Left lung (tissue), 14 donors: ENCODE measurements at places on chromosomes 5 and 9. TPM values are rescaled to one million over a fixed set of nuclear protein-coding genes. Genes with fewer than 3 reads are reported as not detected.
A peak's percentile ranks its signal among the peaks of the same experiment; 100 is the strongest.

Gene BAAT
- 1.0 TPM for total RNA-seq

Gene ESM1
- 5.4 TPM for total RNA-seq

Gene SGCD
- 15.5 TPM for total RNA-seq

Gene PCA3
- total RNA-seq, result 0.16 TPM

Gene IFNA2
- total RNA-seq, result not detected

Gene STRBP
- 16.5 TPM for total RNA-seq

Gene TTLL11
- 5.4 TPM for total RNA-seq

Gene DDX4
- total RNA-seq, result not detected

Gene ATOX1
- total RNA-seq, result 72.1 TPM

Gene GFM2
- 23.4 TPM for total RNA-seq

GRCh38 chr5:89168766-89169165 is 285.8 kb upstream of the MEF2C start:
- no peak overlapping the region for H3K27ac ChIP-seq
- no peak for DNase-seq
- H3K4me1 ChIP-seq, result no peaks in the 10 kb centered on the region
- no peaks in the 10 kb centered on the region for H3K36me3 ChIP-seq

- no peaks in the 10 kb centered on the region for H3K27me3 ChIP-seq
- H3K36me3 ChIP-seq, result no peaks in the 10 kb centered on the region
- no peak overlapping the region for H3K27ac ChIP-seq
- no peaks in the 10 kb centered on the region for H3K4me1 ChIP-seq
- DNase-seq, result no peak
These were observed 436.1 kb downstream of the SPATA31D1 start for GRCh38 chr9:82424599-82425120.

- DNase-seq, result no peak
- no peaks in the 10 kb centered on the region for H3K4me1 ChIP-seq
- H3K4me3 ChIP-seq, result no peak overlapping the region
- H3K36me3 ChIP-seq, result no peaks in the 10 kb centered on the region
- no peak overlapping the region for H3K27ac ChIP-seq
These were observed 547.5 kb downstream of the ELAVL2 start for GRCh38 chr9:23278561-23278960.

DNA sequence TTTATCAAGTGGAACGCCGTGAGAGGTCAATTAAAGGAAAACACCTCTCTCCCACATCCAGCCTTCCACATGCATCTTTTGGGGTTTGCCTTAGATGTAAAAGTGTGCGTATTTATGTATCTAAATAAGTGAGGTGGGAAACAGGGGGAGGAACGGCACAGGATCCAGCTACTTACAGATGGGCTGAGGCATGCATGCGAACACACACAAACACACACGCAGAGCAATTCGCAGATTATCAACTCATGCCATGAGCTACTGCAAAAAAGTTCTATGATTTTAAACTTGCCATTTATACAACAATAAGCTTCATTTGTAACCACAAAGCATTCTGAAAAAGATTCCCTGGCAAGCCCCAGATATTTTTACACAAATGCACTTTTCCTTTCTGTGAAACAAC is 242.1 kb downstream of the BNC2 start:
- no peaks in the 10 kb centered on the region for H3K27me3 ChIP-seq
- no peaks in the 10 kb centered on the region for H3K4me1 ChIP-seq
- no peak overlapping the region for H3K4me3 ChIP-seq
- no peaks in the 10 kb centered on the region for H3K36me3 ChIP-seq
- DNase-seq, result no peak
- H3K27ac ChIP-seq, result peak overlapping the region; percentile 27

- no peaks in the 10 kb centered on the region for H3K36me3 ChIP-seq
- no peak within 1 kb of the TSS for H3K27ac ChIP-seq
- no peak within 1 kb of the TSS for H3K4me3 ChIP-seq
- no peak for DNase-seq
- peaks cover 15% of the 10 kb centered on the region for H3K27me3 ChIP-seq
These were observed at the start of gene MAMDC4 for GRCh38 chr9:136851941-136852663. MAMDC4 (plus strand) TSS chr9:136852346; CDS start chr9:136852417, 71 bp downstream.

- H3K27ac ChIP-seq, result peak overlapping the region; percentile 38
- DNase-seq, result peak; percentile 59
- peaks cover 5% of the 10 kb centered on the region for H3K27me3 ChIP-seq
These were observed 13.3 kb downstream of the MYOZ3 start for GRCh38 chr5:150674341-150674821.

DNA sequence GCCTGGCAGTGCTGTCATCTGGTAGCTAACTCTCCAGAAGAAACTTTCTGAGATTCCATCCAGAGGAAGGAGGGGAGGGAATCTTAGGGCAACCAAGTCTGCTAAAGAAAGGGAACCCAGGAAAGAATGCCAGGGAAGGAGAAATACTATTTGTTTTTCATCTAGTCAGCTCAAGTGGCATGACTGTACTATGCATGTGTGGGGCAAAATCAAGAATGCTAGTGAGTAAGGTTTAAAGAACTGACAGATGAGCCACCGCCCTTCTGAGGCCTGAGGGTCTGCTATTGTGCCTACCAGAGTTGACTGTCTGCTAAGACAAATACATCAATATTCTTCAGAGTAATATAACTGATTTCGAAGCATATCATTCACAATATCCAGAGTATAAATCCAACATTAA is 204.2 kb downstream of the SLC12A2 start:
- no peak overlapping the region for H3K27ac ChIP-seq
- no peaks in the 10 kb centered on the region for H3K4me1 ChIP-seq
- DNase-seq, result no peak

DNA sequence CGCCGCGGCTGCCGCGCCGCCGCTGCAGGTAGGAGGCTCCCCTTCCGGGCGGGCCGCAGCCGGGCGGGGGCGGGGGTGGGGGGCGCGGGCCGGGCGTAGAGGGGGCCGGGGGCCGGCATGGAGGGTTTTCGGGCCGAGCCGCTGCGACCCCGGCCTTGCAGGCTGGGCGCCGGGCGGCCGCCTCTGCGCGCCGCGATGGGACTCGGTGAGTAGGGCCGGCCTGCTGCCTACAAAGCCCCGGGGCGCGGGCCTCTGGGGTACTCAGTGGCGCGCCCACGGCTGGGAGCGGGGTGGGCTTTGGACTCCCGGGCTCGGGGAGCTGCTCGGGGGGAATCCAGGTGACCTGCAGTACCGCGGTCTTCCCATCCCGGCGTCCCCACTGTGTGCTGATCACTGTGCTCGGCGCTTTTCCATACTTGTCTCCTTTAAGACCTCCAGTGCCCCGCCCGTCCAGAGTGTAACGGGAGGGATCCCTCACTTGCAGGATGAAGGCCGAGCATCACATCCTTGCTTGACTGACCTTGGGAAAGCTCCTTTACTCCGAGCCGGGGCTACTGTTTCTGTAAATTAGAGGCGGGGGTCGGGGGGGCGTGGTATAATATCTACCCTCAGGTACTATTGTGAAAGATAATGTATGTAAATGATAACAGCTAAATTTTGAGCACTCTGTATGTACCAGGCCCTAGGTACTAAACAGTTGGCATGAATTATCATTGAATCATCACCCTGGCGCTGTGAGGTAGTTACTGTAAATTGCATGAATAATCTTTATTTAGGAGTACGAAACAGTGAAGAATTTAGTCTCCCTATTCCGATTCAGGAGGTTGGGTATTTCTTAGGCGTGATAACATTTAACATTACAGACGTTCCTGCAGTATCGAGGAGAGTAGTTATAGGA is 672 bp downstream of the MSANTD3 start:
- H3K27ac ChIP-seq, result peak overlapping the region; percentile 89
- peak overlapping the region; percentile 64 for H3K4me3 ChIP-seq
- no peaks in the 10 kb centered on the region for H3K27me3 ChIP-seq
- H3K4me1 ChIP-seq, result peaks cover 8% of the 10 kb centered on the region
- DNase-seq, result peak; percentile 40

DNA sequence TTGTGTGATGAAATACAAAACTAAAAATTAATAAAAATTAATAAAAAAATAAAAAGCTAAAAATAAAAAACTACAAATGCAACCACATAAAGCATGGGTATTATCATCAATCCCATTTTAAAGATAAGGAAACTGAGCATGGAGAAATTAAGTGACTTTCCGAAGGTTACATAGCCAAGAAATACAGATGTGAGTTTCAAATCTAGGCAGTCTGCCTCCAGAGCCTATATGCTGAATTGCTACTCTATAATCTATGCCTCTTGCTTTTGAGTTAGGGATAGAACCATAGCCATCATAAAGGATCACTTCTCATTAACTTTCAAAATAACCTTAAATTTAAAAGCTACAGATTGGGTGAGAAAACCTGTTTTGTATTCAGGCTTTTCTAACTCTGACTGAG is 18.8 kb upstream of the ERAP2 start:
- H3K27me3 ChIP-seq, result no peaks in the 10 kb centered on the region
- peaks cover 7% of the 10 kb centered on the region for H3K4me1 ChIP-seq
- no peak for DNase-seq
- no peak overlapping the region for H3K4me3 ChIP-seq

- H3K27me3 ChIP-seq, result no peaks in the 10 kb centered on the region
- no peak for DNase-seq
- no peaks in the 10 kb centered on the region for H3K36me3 ChIP-seq
- H3K4me1 ChIP-seq, result no peaks in the 10 kb centered on the region
These were observed 37.2 kb upstream of the UBAP2 start for GRCh38 chr9:34085581-34086500.

- no peaks in the 10 kb centered on the region for H3K36me3 ChIP-seq
- no peak for DNase-seq
- H3K4me1 ChIP-seq, result no peaks in the 10 kb centered on the region
- no peak overlapping the region for H3K4me3 ChIP-seq
- H3K27me3 ChIP-seq, result no peaks in the 10 kb centered on the region
These were observed 140.5 kb upstream of the COL5A1 start for GRCh38 chr9:134500931-134501760.

- H3K4me1 ChIP-seq, result no peaks in the 10 kb centered on the region
- H3K4me3 ChIP-seq, result no peak overlapping the region
- no peak for DNase-seq
- H3K27ac ChIP-seq, result no peak overlapping the region
- H3K36me3 ChIP-seq, result no peaks in the 10 kb centered on the region
These were observed 46.6 kb upstream of the PRSS3 start for GRCh38 chr9:33748633-33749304.

- no peak overlapping the region for H3K4me3 ChIP-seq
- H3K27me3 ChIP-seq, result no peaks in the 10 kb centered on the region
- H3K27ac ChIP-seq, result no peak overlapping the region
- no peaks in the 10 kb centered on the region for H3K36me3 ChIP-seq
These were observed 2.5 kb upstream of the AQP7 start for GRCh38 chr9:33404788-33405362.

- no peak for DNase-seq
- no peak overlapping the region for H3K4me3 ChIP-seq
These were observed 111.8 kb downstream of the WDR70 start for GRCh38 chr5:37490931-37491330.

DNA sequence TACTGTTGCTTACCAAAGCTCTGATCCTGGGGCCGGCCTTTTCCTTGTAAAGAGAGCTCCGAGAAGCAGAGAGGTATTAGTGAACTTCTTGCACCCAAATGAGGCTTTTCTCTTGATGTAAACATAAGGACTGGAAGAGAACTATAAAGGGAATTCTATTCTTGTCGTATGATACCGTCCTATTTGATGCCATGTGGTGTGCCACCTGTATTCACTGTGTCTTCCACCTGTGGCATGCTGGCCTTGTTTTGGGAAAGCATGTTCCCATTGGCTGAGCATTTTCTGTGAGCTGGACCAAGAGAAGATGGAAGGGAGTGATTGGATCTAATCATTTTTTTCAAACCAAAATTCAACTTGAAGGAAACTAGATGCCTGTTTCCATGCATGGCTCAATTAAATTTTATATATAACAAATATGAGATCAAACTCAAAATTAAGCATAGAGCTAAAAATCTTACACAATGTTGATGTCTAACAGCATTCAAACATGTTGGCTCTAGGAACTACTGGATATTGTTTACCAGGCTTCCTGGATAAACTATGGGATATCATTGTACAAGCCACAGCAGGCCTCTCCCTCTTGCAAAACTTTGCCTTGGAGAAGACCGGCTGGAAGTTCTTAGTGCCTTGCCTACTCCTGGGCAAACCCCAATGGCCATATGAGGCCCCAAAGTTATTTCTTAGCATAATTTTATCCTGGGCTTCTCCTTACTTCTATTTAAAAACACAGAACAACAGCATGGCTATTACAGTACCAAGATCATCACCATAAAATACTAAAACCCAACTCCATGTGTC is 115.3 kb downstream of the TSSK1B start:
- no peak overlapping the region for H3K27ac ChIP-seq
- no peak for DNase-seq
- no peaks in the 10 kb centered on the region for H3K27me3 ChIP-seq
- H3K36me3 ChIP-seq, result no peaks in the 10 kb centered on the region
- H3K4me1 ChIP-seq, result peaks cover 14% of the 10 kb centered on the region

DNA sequence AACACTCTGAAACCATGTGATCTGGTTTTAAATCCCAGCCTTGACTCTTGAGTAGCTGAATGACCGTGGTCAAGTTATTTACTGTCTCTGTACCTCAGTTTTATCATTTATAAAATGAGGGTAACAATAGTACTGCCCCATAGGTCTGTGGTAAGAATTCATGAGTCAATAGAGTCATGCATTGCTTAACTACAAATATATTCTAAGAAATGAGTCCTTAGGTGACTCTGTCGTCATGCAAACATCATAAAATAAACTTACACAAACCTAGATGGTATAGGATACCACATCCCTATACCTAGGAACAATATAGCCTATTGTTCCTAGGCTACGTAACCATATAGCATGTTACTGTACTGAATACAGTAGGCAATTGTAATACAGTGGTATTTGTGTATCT is 20.3 kb upstream of the ABCA1 start:
- no peaks in the 10 kb centered on the region for H3K36me3 ChIP-seq
- DNase-seq, result no peak

DNA sequence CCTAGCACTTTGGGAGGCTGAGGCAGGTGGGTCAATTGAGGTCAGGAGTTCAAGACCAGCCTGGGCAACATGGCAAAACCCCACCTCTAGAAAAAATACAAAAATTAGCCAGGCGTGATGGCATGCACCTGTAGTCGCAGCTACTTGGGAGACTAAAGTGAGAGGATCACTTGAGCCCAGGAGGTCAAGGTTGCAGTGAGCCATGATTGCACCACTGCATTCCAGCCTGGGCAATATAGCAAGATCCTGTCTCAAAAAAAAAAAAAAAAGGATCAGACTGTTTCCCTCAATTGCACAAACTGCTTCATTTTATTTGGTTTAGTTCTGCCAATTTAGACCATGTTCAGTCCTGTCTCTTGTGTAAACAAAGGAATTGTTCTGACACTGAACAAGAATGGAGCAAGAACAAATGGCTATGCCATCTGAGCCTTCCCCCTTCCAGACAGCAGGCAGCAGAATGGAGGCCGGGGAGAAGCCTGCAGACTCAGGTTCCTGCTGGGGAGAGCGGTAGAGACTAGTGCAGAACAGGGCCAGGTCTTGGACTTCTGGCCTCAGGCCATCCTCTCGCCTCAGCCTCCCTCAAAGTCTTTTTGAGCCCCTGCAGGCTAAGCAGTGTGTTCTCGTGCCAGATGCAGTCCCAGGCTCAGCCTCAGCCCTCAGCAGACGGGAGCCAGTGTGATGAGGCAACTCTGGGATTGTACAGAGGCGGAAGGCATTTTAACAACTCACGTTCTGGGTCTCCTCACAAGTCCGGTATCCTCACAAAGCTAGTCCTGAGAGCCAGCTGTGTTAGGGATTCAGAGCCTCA is 18.2 kb downstream of the HNRNPH1 start:
- H3K27ac ChIP-seq, result no peak overlapping the region
- H3K27me3 ChIP-seq, result no peaks in the 10 kb centered on the region
- no peaks in the 10 kb centered on the region for H3K36me3 ChIP-seq
- no peak overlapping the region for H3K4me3 ChIP-seq

GRCh38 chr5:77518304-77518703 is 26.2 kb upstream of the WDR41 start:
- no peaks in the 10 kb centered on the region for H3K36me3 ChIP-seq
- no peak for DNase-seq
- H3K27ac ChIP-seq, result no peak overlapping the region
- no peak overlapping the region for H3K4me3 ChIP-seq
- H3K4me1 ChIP-seq, result no peaks in the 10 kb centered on the region

- no peak for DNase-seq
- no peaks in the 10 kb centered on the region for H3K4me1 ChIP-seq
- no peaks in the 10 kb centered on the region for H3K36me3 ChIP-seq
- H3K27ac ChIP-seq, result no peak overlapping the region
These were observed 120.0 kb downstream of the HMHB1 start for GRCh38 chr5:143931986-143932385.
